Activated naive CD8-positive, alpha-beta T cell treated with anti-CD3 and anti-CD28 coated beads, Interleukin-2, amount 50 U/mL, for 24 hours (primary cell): ENCODE measurements at places on chromosomes 12 and 14.

GRCh38 chr12:93844164-93844784 lies 167.1 kb downstream of the CRADD start:
- DNase-seq = no peak

- DNase-seq = peak; percentile 15
Observed at GRCh38 chr14:68899033-68899603, 80.0 kb downstream of the ACTN1 start.

DNA sequence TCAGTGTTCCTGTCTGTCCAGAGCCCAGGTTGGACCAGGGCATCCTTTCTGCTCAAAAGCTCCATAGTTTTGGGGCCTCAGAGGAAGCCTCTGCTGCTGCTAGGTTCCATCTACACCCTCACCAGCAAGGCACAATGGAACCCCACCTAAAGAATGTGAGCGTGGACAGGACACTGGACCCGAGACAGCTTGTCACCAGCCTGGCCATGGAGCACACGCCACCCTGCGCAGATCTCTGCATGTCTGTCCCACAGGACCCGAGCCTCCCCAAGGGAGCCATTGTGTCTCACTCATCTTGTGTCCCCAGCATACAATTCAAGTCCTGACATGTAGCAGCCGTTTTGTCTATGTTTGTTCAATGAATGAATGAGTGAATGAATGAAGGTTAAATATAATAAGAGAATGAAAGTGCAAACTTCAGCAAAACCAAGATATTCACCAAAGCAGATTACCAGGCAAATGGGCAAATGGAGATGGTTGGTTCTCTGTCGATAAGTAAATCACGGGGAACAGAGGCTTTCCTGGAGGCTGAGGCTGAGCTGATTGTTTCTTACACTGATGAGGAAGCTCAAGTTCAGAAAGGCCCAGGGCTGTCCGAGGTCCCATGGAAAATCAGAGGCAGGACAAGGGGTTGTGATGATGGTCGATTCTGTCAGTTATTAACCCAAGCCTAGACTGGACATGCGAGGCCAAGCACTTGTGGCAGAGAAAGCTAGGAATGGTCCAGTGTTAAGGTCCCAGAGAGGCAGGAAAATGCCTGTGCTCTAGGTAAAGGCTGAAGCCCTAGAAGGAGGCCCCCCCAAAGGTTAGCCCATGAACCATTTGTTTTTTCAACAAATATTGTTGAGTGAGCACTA lies 27.0 kb downstream of the SERPINA3 start:
- DNase-seq = no peak

DNA sequence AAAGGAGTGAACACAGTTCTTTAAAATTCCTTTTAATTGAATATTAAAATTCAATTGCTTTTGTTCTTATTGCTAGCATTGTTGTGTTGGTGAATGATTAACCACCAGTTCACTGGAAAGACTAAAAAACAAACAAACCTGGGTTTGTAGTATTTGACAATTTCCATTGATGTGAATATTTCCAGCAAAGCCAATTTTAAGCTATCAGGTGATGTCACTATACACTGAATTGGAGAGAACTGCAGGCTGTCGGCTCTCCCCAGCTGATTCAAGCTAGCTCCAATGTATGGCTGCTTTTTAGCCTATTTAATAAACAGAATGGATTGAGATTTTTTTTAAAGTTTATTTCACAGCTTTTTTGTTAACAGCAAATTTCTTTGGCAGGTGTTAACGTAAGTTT lies 1753.6 kb upstream of the SEL1L start:
- DNase-seq = no peak

DNA sequence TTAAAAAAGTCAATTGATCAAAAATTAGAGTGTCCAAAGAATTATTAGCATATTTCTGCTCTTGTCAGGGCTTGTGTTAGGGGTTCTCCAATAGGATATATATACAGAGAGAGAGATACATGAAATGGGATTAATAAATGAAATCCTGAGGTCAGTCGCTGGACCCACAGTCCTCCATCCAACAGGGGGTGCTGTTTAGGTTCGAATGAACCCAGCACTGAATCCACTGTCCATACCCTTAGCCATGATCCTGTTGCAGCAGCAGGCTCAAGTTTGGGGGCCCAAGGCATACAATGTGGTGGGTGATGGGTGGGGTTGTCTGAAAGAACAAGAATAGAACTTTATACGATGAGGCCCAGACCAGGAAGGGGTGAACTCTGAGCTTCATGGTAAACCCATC lies 780 bp upstream of the MYO1H start:
- DNase-seq = peak; percentile 6

DNA sequence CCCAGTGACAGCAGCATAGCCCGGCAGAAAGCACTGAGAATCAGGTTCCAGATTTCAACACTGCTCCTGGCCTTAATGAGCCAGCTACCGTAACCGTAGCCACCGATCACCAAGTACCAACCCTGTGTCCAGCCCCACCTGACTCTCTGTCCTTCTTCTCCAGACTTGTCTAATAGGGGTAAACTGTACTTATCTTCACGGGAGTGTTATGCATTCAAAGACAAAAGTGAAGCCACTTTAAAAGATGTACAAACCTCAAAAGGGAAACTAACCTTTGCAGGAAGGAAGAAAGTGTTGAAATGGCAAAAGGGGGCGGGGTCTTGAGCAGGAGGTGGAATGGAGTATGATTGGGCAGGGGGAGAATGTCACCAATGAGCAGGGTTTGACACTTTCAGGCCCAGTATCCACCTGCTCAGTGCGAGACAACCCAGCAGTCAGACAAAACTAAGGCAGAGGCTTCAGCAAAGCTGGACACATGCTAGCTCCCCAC lies 226.1 kb downstream of the CHST11 start:
- DNase-seq = peak; percentile 82

GRCh38 chr12:111014547-111014946 lies 94.2 kb upstream of the MYL2 start:
- no peak for DNase-seq

DNA sequence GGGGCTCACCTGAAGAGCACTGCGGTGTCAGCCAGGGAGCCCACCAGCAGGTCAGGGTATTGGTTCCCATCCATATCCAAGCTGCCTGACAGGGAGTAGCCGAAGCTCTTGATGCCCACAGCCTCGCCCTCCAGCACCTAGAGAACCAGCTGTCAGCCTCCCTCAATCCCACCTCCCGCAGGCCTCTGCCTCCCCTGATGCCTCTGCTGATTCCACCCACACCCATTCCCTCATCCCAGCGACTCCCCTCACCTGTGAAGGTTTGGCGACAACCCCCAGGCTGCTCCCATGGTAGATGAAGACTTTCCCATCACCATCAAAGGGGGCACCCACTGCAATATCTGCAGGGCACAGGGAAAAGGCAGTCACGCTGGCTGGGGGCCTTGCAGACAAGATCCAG lies 10.0 kb downstream of the ITGA7 start:
- no peak for DNase-seq

- no peak for DNase-seq
Observed at GRCh38 chr12:121365416-121366062, 13.3 kb upstream of the ANAPC5 start.

DNA sequence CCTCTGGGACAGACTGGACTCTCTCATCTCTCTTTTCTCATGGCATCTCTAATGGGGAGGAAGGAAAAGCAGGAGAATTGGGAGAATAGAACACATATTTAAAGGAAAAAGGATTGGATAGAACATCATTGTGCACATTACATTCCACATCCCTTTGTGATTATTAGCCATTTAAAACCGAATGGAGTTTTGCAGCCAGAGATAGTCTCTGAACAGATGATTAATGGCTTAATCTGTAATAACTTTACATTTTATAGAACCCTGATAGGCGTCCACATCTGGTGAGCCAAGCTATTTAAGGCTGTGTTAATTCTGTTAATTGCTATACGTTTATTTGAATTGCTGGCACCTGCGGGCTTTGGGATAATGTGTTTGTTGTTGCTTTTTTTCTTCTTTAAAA lies 487.3 kb downstream of the NRXN3 start:
- no peak for DNase-seq

DNA sequence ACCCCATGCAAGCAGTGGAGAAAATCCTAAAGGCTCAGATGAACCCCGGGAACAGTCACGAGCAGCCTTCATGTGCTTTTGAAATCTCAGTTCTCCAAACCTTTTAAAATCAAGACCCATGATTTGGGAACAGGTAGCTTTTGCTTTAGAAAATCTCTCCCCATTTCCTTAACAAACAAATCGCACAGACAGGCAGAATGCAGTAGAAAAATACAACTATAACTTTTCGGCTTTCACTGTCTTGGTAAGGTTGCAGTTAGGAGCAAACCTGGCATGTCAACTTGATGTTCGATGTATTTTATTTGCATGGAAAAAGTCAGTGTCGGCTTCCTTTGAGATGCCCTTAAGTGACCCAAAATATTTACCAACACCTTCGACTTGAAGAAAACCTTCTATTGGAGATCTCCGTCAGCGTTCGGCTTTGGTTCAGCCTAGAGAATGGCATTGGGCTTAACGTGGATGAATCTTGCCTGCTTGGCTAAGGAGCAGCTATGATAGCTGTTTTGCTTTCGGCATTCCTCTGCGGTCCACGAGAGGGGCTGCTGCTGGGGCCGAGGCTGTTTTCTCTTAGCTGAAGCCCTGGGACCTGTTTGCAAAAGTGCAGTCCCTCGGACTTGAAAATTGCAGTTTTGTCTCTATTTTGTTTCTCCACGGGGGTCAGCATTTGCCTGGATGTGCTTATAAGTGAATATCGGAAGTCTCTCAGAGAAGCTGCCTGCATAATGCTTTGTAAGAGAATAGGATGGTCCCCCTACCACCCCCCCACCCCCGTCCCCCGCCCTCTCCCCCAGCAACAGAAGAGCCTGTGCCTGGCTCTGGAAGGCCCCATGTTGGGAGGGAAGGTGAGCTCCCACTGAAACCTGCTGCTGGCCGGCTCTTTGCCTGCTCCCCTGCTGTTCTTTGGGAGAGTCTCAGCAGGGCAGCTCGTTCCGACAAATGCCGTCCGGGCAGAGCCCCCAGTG lies 122.8 kb downstream of the AACS start:
- no peak for DNase-seq

DNA sequence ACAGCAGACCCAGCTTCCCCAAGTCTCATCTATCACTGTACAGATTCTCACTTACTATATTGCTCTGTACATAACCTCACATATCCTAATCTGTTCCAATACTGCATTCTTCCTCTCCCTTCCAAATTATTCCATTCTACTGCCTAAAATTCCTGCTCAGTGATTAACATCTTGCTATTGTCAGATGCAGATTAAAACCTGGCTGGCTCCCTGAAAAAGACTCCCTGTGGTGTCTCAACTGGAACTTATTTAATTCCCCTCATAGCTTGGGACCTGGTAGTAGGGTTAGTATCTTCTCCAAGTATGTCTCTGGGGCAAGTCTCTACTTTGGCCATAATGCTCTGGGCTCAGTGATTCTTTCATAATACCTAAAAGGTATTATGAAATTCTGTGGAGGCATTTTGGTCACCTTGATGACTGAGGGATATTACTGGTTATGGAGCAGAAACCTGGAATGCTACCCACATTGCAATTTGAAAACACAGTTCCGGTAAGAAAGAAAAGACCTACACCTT lies 55.8 kb downstream of the PAWR start:
- no peak for DNase-seq

- DNase-seq = no peak
Observed at GRCh38 chr12:124582108-124582424, 14.7 kb upstream of the NCOR2 start.

DNA sequence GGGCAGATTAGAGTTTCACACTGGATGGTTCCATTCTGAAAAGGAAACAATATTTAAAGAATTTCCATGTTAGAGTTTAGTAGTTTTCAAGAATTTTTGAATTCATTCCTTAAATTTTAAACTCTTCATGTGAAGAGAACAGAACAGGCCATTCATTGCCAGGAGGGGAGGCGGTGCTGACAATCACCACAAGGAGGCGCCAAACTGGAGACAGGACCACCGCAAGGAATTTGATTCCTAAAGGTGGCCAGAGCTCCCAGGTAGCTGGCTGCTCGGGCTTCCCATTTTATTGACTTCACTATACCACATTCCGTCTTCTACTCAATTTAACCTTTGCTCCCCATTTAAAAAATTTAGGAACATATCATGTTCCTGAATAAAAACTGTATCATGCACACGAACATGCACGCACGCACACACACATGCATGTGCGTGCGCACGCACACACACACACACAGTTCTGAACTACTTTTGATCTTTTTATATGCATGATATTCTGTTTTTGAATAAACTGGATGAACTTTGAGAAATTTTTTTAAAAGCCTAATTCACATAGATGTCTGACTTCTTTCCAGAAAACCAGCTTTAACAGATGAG lies 101.2 kb downstream of the NELL2 start:
- DNase-seq = peak; percentile 75

- DNase-seq = no peak
Observed at GRCh38 chr14:97178781-97179180, 381.6 kb downstream of the VRK1 start.

- DNase-seq = no peak
Observed at GRCh38 chr12:89448526-89448925, 76.1 kb downstream of the GALNT4 start.

DNA sequence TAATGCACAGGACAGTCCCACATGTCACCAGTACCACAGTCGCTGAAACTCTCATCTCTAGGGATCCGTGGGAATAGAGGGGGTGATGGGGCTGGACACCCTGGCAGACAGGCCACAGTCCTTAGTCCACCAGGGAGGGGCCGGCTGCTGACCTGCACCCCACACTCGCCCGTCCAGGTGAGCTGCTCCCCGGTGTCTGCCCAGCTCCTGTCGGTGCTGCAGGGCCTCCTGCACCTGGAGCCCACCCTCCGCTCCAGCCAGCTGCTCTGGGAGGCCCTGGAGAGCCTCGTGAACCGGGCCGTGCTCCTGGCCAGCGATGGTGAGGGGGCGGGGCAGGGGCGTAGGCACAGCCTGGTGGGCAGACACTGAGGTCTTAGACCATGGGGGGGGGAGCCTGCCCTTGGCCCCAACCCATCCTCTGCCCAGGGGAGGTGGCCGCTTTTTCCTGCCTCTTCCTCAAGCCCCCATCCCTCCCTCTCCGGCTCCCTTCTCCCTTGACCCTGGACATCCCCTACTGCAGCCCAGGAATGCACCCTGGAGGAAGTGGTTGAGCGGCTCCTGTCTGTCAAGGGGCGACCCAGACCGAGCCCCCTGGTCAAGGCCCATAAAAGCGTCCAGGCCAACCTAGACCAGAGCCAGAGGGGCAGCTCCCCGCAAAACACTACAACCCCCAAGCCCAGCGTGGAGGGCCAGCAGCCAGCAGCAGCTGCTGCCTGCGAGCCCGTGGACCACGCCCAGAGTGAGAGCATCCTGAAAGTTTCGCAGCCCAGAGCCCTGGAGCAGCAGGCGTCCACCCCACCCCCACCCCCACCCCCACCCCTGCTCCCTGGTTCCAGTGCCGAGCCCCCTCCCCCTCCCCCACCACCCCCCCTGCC lies 17.1 kb upstream of the ADSS1 start:
- no peak for DNase-seq
